DND-41 (cell line): ENCODE measurements at places on chromosomes 16 and 17.

- DNase-seq: no peak
Observed at GRCh38 chr17:74296548-74296936, 22.5 kb downstream of the DNAI2 start.

DNA sequence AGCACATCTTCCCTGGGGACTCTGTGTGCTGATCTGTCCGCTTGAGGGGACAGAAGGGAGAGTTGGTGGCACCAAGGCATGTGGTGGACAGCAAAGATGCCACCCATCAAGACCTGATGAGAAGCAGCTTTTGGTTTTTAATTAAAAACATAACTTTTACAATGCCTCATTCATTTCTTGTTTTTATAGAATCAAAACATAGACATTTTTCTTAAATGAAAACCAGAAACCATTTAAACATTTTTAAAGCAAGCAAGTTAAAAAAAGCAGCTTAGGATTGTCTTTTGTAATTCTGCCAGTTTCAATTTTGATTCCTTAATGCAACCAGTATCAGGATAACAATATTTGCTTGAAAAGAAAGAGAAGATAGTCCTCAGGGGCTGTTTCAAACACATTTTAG lies 123.7 kb upstream of the AXIN2 start:
- DNase-seq: no peak

DNA sequence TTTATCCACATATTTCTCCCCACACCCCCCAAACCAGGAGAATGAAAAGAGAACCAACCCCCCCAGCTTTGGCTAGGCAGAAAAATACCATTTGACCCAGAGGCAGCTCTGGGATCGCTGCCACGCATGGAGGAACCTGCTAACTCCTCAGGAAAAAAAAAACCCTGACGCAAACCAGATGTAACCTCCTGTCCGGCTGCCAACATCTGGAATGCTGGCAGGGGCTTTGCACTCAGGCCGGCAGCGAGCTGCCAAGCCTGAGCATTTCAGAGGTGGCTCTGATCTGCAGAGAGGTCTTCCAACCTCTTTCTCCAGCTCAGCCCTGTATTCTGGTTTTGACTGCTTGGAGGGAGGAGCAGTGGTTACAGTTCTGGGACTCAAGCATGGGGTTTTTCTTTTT lies 8.2 kb downstream of the IGFBP4 start:
- DNase-seq: no peak

- DNase-seq: no peak
Observed at GRCh38 chr17:48514477-48514876, 16.3 kb downstream of the HOXB1 start.

DNA sequence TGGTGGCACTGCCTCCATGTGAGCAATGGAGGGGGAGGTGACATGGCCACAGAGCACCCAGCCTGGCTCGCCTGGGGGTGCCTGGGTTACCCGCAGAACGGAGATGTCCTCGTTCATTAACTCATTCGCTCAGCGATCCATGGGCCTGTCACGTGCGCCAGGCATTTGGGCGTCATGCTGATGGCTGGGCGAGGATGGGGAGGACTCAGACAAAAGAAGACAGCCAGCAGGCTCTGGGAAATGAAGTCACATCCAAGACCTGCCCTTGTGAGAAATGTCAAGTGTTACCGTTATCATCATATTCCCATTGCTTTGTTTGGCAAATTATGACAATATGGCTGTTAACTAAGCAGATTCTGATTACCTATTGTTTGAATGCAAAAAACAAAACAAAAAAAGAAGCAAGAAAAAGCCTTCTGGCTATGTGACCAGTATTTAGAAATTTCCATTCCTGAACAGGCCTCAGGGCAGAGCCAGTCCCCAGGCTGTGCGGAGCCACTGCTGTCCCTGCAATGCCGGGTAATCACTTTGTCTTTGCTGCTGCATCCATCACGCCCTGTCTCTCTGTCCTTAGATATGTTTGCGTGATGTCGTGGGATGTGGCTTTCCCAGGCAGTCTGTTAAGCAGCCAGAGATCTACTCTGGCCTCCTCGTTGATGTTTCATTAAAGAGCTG lies 57.9 kb downstream of the CMIP start:
- DNase-seq: no peak

- DNase-seq: no peak
Observed at GRCh38 chr17:8359769-8360168, 16.7 kb downstream of the KRABD2 start.
